Activated gamma-delta T cell treated with anti-CD3 and anti-CD28 coated beads, Interleukin-2, amount 50 U/mL, for 16 hours (primary cell): ENCODE measurements at places on chromosomes 16 and 17.

- no peak for DNase-seq
These were observed 97.4 kb upstream of the ZFHX3 start for GRCh38 chr16:73145166-73145880.

GRCh38 chr17:4576729-4577322 lies 7.5 kb upstream of the SMTNL2 start:
- no peak for DNase-seq

- no peak for DNase-seq
These were observed 13.4 kb downstream of the PGS1 start for GRCh38 chr17:78391843-78392242.

DNA sequence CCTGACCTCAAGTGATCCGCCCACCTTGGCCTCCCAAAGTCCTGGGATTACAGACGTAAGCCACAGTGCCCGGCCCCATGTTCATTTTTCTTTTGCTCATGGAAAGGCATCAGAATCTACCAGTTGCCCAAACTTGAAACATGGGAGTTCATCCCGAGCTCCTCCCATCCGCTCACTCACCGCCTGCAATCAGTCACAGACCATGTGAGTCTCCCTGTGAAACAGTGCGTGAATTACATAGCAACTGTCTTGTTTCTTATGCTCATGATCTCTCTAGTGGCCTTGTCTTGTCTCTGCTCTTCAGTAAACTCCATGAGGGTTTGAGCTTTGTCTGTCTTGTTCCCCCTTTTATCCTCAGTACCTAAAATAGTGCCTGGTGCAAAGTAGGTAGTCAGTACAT lies 52.1 kb upstream of the TNRC6A start:
- DNase-seq = no peak

- DNase-seq = peak; percentile 93
These were observed at the start of gene C17orf107 for GRCh38 chr17:4899341-4900230. TSS of gene C17orf107 (plus strand) at chr17:4899536. CDS start at chr17:4899763, 227 bp downstream.

DNA sequence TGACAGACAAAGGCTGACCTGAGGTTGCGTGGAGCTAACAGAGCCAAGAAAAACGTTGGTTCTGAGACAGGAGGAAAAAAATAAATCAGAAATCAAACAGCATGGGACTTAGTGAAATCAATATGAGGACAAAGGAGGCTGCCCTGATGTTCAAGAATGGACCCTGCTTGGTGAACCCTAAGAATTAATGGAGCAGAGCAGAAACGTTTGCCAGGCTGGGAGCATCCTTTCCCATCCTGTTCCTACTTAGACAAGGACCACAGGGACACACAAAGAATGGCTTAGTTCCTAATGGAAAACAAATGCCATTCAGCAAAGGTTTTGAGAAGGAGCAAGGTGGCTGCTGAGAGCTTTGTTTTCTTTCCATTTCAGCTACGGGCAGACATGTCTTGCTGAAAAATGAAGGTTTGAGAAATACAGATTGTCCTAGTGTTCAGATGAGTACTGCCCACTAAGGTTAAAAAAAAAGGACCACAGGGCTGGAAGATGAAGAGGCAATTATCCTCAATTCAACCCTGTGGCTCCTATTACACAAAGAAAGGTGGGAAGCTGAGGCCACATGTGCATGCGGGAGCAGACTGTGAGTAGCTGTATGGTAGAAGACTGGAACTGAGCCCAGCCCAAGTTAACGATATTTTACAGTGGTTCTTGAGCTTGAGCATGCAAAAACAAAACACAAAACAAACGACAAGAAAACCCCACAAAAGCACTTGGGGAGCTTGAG lies 230.1 kb downstream of the SLC39A11 start:
- DNase-seq = no peak

GRCh38 chr16:72371307-72372086 lies 199.5 kb upstream of the PMFBP1 start:
- DNase-seq = no peak

- no peak for DNase-seq
These were observed 183.0 kb downstream of the PRKCA start for GRCh38 chr17:66485309-66485947.

GRCh38 chr17:64658931-64659330 lies 3.2 kb downstream of the SMURF2 start:
- no peak for DNase-seq

DNA sequence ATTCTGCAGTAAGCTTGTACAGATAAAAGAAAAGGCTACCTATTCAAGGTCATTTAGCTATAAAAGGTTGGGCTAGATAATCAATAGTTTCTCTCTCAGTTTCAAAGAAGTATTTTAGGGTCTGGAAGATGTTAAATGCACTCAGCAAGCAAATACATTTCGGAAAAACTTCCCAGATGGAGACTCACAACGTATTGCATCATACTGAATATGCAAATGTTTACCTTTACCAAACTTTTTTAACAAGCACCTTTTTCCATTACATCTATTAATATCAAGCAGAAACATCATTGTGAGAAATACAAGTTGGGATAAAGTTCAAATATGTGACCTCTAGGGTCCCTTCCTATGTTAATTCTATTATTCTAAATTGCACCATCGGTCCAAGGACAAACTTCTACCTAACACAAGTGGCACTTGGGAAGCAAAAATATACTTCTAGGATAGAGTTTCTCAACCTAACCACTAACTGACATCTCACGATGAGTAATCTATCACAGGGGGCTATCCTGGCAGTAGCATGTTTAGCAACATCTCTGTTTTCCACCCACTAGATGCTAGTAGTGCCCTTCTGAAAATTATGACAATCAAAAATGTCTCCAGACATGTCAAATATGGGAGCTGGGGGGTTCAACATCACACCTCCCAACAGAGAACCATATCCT lies 14.5 kb downstream of the KANSL1 start:
- DNase-seq = no peak

GRCh38 chr16:4617880-4618279 lies 3.2 kb upstream of the UBALD1 start:
- no peak for DNase-seq

DNA sequence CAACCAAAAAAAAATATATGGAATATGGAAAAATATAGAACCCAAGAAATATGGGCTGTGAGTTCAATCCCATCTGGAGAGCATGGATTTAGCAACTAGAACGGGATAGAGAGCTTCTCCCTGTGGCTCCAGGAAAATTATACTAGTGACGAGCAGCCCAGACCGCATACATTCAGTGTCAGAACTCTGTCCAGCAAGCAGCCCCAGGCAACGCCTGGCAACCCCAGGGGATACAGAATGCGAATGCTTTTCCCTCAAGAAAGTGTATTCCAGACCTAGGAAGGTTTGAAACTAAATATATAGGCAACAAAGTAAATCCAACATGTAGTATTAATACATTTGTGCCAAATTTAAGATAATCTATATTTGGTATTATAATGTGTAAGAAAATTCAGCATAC lies 13.5 kb upstream of the ASGR2 start:
- no peak for DNase-seq

DNA sequence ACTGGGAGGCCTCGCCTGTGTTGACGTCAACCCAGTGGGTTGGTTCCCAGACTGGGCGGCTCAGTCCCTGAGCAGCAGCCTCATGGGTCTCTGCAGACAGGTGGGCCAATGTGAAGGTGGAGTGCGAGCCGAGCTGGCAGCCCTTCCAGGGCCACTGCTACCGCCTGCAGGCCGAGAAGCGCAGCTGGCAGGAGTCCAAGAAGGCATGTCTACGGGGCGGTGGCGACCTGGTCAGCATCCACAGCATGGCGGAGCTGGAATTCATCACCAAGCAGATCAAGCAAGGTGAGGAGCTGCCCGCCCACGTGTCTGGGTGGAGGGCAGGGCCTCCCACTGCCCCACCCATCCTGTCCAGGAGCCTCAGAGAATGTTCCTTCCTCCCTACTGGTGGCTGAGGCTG lies 44.1 kb downstream of the MRC2 start:
- no peak for DNase-seq
